ENCODE measurements at places on chromosomes 2 and 18. TPM values are rescaled to one million over a fixed set of nuclear protein-coding genes. Genes with fewer than 3 reads are reported as not detected.

Gene CREG2
- 0.75 TPM for polyA plus RNA-seq

Gene CABYR
- polyA plus RNA-seq, result 4.5 TPM

Gene MTERF4
- 64.1 TPM for polyA plus RNA-seq

Gene OXER1
- polyA plus RNA-seq, result 6.6 TPM

Gene RMDN2
- 13.4 TPM for polyA plus RNA-seq

Gene KCNF1
- 1.1 TPM for polyA plus RNA-seq

Gene MIB1
- 76.7 TPM for polyA plus RNA-seq

Gene COL4A4
- 53.8 TPM for polyA plus RNA-seq

Gene SERPINB10
- polyA plus RNA-seq, result 0.06 TPM

Gene CRYGD
- 0.21 TPM for polyA plus RNA-seq

Gene SKA1
- 6.4 TPM for polyA plus RNA-seq

DNA sequence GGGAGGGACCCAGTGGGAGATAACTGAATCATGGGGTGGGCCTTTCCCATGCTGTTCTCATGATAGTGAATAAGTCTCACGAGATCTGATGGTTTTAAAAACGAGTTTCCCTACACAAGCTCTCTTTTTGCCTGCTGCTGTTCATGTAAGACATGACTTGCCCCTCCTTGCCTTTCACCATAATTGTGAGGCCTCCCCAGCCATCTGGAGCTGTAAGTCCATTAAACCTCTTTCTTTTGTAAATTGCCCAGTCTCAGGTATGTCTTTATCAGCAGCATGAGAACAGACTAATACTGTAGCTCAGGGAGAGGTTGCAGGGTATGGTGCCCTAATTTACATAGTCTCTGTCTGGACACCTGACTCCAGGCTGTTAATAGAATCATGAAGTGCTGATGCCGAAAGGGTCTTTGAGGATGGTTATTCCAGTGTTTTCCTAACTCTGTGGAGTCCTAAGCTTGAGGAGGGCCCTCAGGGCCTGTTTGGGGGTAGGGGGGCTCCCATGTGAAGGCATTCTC lies 343.2 kb downstream of the ALK start:
- no peak for DNase-seq

DNA sequence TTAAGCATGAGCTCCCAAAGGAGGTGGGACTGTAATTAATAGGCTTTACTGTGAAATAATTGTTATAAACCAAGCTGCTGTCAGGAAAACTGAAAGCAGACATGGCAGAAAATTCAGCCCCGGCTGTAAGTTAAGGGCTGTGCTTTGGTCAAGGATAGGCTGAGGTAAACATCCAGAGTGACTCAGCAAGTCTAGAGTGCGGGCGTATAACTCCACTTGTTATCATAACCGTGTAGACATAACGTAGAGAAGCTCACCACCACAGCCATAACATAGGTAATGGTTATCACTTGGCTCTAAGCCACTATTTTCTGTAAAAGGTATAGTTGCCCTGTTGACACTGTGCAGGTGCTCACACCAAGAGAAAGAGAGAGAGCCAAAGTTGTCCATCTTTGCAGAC lies 316.8 kb downstream of the DCDC2C start:
- no peak for DNase-seq

DNA sequence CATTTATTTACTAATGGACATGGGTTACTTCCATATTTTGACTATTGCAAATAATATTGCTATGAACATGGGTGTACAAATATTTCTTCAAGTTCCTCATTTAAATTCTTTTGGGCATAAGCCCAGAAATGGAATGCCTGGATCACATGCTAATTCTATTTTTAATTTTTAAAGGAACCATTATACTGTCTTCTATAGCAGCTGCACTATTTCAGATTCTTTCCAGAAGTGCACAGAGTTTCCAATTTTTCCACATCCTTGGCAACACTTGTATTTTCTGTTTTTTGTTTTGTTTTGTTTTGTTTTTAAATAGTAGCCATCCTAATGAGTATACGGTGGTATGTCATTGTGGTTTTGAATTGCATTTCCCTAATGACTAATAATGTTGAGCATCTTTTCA lies 8.5 kb upstream of the RALBP1 start:
- DNase-seq, result no peak

DNA sequence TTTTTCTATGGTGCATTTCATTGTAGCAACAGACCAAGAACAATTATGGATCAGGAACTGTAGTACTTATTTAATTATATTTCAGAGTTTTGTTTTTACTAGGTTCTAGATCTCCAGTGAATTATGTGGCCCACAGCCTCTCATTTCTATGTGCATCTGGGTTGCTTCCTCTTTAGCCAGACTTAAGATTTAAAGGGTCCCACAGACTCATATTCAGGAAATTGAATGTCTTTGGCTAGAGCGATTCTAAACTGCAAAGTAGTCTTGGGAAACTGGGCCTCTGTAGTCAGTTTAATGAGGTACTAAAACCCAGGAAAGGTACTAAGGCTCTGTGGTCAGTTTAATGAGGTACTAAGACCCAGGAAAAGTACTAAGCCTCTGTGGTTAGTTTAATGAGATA lies 94.4 kb downstream of the LYPD6B start:
- DNase-seq, result no peak

DNA sequence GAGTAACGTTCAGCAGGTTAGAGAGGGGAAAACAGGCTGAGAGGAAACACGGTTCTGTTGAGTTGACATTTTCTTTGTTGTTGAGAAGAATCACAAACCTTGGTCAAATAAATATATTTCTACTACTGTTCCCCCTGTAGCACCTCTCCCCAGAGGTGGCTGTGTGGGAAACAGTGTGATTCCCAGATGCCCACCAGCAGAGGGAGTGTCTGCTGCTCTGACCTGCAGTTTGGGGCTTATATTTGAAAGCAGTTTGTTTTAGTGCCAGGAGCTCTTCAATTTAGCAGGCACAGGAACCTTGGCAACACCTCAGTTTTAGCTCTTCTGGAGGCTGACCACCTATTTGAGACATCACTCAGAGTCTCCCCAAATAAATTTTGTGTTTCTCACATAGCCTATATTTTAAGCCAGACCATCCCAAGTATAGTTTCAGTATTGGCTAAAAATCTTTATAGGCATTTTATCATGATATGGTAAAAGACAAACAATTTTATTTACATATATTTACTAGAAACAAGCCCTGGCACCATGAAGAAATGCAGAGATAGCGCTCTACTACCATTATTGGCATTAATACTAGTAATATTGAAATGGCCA lies 75.7 kb downstream of the PIK3C3 start:
- no peak for DNase-seq

- DNase-seq, result no peak
Measured at GRCh38 chr2:158599609-158600008, 142.9 kb downstream of the PKP4 start.

DNA sequence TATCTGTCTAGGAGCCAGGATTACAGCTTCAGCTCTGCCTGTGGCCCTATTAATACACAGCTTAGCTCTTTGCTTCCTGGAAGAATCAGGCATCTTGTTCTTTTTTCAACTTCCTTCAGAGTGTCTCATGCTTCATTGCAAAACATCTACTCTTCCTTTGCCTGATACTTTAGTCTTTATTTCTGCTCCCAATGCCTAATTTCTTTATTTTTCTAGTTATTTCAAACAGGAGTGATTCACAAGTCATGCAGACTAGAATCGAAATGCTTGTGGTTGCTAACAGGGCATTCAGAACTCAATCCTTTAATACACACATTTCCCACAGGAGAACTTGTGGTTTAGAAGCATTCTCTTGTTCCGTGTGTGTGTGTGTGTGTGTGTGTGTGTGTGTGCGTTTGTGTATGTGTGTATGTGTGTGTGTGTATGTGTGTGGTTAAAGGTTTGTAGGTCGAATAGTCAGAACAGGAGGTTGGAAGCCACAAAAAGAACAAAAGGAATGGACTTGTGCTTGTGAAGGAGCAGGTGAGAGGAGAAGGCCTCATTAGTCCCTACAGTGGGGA lies 28.3 kb upstream of the INSIG2 start:
- DNase-seq, result no peak

GRCh38 chr2:4976407-4976806 lies 715.8 kb upstream of the SOX11 start:
- no peak for DNase-seq

GRCh38 chr2:240405133-240405532 lies 30.3 kb upstream of the GPC1 start:
- no peak for DNase-seq

- DNase-seq, result no peak
Measured at GRCh38 chr18:6414723-6415417, at the start of gene L3MBTL4. Gene L3MBTL4 (minus strand): TSS chr18:6414911. CDS start chr18:6311625, 103,286 bp downstream.

Data from right renal cortex interstitium (tissue), 3 donors.